ENCODE measurements at places on chromosomes 16 and 17. TPM values are rescaled to one million over a fixed set of nuclear protein-coding genes. Genes with fewer than 3 reads are reported as not detected.

KRTAP9-8 gene
- polyA plus RNA-seq, result not detected

MGAT5B gene
- not detected for polyA plus RNA-seq

HASPIN gene
- not detected for polyA plus RNA-seq

RAI1 gene
- 2.0 TPM for polyA plus RNA-seq

OR3A3 gene
- polyA plus RNA-seq, result not detected

FN3KRP gene
- polyA plus RNA-seq, result 25.3 TPM

HAS3 gene
- 0.54 TPM for polyA plus RNA-seq

EPN3 gene
- polyA plus RNA-seq, result 1.5 TPM

CD68 gene
- polyA plus RNA-seq, result 55.3 TPM

KRTAP17-1 gene
- polyA plus RNA-seq, result not detected

SOX15 gene
- polyA plus RNA-seq, result 2.8 TPM

CMTM2 gene
- polyA plus RNA-seq, result not detected

SYT17 gene
- polyA plus RNA-seq, result 2.5 TPM

RAP1GAP2 gene
- 2.0 TPM for polyA plus RNA-seq

CEP295NL gene
- 0.25 TPM for polyA plus RNA-seq

NKD1 gene
- polyA plus RNA-seq, result 7.6 TPM

GNGT2 gene
- polyA plus RNA-seq, result 1.00 TPM

MT1A gene
- 16.2 TPM for polyA plus RNA-seq

TM4SF5 gene
- polyA plus RNA-seq, result not detected

IL21R gene
- 0.08 TPM for polyA plus RNA-seq

RASD1 gene
- polyA plus RNA-seq, result 2.9 TPM

G6PC1 gene
- not detected for polyA plus RNA-seq

KRTAP4-4 gene
- polyA plus RNA-seq, result not detected

NGFR gene
- polyA plus RNA-seq, result 1.4 TPM

ZP2 gene
- not detected for polyA plus RNA-seq

LLGL1 gene
- 12.7 TPM for polyA plus RNA-seq

GUCY2D gene
- polyA plus RNA-seq, result not detected

KRTAP2-1 gene
- polyA plus RNA-seq, result not detected

TLCD1 gene
- polyA plus RNA-seq, result 1.5 TPM

SRL gene
- polyA plus RNA-seq, result 0.31 TPM

GPRC5C gene
- 59.4 TPM for polyA plus RNA-seq

NRN1L gene
- 3.2 TPM for polyA plus RNA-seq

TMIGD1 gene
- not detected for polyA plus RNA-seq

RSKR gene
- 3.0 TPM for polyA plus RNA-seq

CD300LB gene
- 1.1 TPM for polyA plus RNA-seq

MPV17L gene
- polyA plus RNA-seq, result 2.1 TPM

KRTAP4-16 gene
- not detected for polyA plus RNA-seq

KCNH4 gene
- polyA plus RNA-seq, result not detected

P2RX1 gene
- 1.6 TPM for polyA plus RNA-seq

HBA2 gene
- polyA plus RNA-seq, result 35.8 TPM

ZFHX3 gene
- polyA plus RNA-seq, result 4.3 TPM

KRT26 gene
- polyA plus RNA-seq, result not detected

CD79B gene
- 6.7 TPM for polyA plus RNA-seq

C1QTNF8 gene
- polyA plus RNA-seq, result not detected

ANKRD40 gene
- polyA plus RNA-seq, result 20.5 TPM

ZNF319 gene
- 4.1 TPM for polyA plus RNA-seq
